Epithelial cell of proximal tubule (primary cell): ENCODE measurements at places on chromosomes 5 and 9. TPM values are rescaled to one million over a fixed set of nuclear protein-coding genes. Genes with fewer than 3 reads are reported as not detected.

Gene PFN3
- total RNA-seq: not detected in 2 replicates

Gene TIGD6
- total RNA-seq: 0.75 and 3.8 TPM in 2 replicates

Gene PCDHA2
- not detected in 2 replicates for total RNA-seq

Gene NKD2
- not detected in 2 replicates for total RNA-seq

Gene IL13
- not detected in 2 replicates for total RNA-seq

Gene FRMPD1
- under 0.01 TPM in 1 of 2 replicates, not detected in the other for total RNA-seq

Gene PTPDC1
- total RNA-seq: 5.4 and 7.8 TPM in 2 replicates

Gene CDC20B
- total RNA-seq: not detected in 2 replicates

Gene TICAM2
- 1.2 and 1.7 TPM in 2 replicates for total RNA-seq

Gene RBM27
- 16.5 and 17.4 TPM in 2 replicates for total RNA-seq

Gene PCDH1
- total RNA-seq: 9.6 and 17.4 TPM in 2 replicates

Gene SGCD
- 0.06 TPM in 1 of 2 replicates, not detected in the other for total RNA-seq

Gene FOXD4
- 0.07 and 0.46 TPM in 2 replicates for total RNA-seq

Gene ANKRD20A1
- total RNA-seq: 0.17 and 0.36 TPM in 2 replicates

Gene TPRN
- 10.5 and 13.5 TPM in 2 replicates for total RNA-seq

Gene FGF1
- total RNA-seq: 1.2 and 4.7 TPM in 2 replicates
